ENCODE measurements at places on chromosomes 13 and 19.

GRCh38 chr13:44972956-44973581 is 16.2 kb downstream of the NUFIP1 start:
- no peak for DNase-seq

- DNase-seq, result no peak
Observed at GRCh38 chr13:86080340-86080995, 281.2 kb upstream of the SLITRK6 start.

- DNase-seq, result peak; percentile 74
Observed at GRCh38 chr13:111590796-111591195, 270.4 kb downstream of the TEX29 start.

- no peak for DNase-seq
Observed at GRCh38 chr13:28328271-28328607, 166.7 kb downstream of the FLT1 start.

GRCh38 chr13:97198753-97199152 is 23.4 kb upstream of the MBNL2 start:
- no peak for DNase-seq

GRCh38 chr19:41352609-41353465 is 885 bp downstream of the TGFB1 start:
- DNase-seq, result no peak
